Subcutaneous preadipocyte (primary cell): ENCODE measurements at places on chromosomes 1 and 21. TPM values are rescaled to one million over a fixed set of nuclear protein-coding genes. Genes with fewer than 3 reads are reported as not detected.

Gene OR14A16
- not detected in 2 replicates for total RNA-seq

Gene PPFIA4
- total RNA-seq, result 2.3 and 7.0 TPM in 2 replicates

Gene RBP7
- not detected in 2 replicates for total RNA-seq

Gene PUM1
- 65.0 and 74.3 TPM in 2 replicates for total RNA-seq

Gene TDRKH
- total RNA-seq, result 1.8 and 3.5 TPM in 2 replicates

Gene ANKRD35
- total RNA-seq, result 2.9 and 5.3 TPM in 2 replicates

Gene ARTN
- total RNA-seq, result under 0.01 TPM in 2 replicates

Gene RGS13
- under 0.01 TPM in 1 of 2 replicates, not detected in the other for total RNA-seq

Gene NR1I3
- not detected in 2 replicates for total RNA-seq

Gene TLCD4
- under 0.01 and 1.2 TPM in 2 replicates for total RNA-seq
